Activated T-cell treated with anti-CD3 and anti-CD28 coated beads for 1 hour (primary cell): ENCODE measurements at places on chromosomes 4 and X.

DNA sequence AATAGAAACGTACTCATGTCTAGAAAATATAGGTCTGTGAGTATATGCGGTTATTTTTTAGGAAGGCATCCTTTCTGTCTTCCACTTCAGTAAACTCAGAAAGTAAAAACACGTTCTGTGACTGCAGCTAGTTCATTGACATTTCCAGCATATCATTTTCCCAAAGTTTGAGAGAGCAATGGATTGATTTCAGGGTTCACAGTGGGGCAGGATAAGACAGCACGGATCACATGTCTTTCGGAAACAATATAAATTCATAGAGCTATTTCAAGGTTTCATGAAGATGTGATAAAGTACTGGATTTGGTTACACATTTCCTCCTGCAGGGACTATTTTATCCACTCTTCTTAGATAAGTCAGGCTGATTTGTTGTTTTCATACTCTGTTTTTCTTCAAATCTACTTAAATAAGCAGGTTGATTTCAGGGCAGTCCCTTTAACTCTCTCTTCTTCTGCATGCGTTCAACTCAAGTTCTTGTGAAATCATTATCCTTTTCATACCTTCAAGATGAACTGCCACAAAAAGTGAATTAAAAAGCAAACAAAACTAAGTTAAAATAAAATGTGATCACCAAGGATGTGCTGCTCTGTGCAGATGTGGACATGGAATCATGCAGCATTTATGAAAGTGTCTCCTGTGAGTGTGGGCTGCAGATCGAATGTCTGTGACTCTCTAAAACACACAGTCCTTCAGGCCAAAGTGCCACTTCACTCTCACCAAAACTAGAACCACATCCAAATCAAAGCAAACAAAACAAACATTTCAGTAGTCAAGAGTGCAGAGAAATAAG lies 187.7 kb downstream of the UNC5C start:
- no peak for DNase-seq

GRCh38 chr4:168584321-168584771 lies 87.5 kb downstream of the PALLD start:
- no peak for DNase-seq

DNA sequence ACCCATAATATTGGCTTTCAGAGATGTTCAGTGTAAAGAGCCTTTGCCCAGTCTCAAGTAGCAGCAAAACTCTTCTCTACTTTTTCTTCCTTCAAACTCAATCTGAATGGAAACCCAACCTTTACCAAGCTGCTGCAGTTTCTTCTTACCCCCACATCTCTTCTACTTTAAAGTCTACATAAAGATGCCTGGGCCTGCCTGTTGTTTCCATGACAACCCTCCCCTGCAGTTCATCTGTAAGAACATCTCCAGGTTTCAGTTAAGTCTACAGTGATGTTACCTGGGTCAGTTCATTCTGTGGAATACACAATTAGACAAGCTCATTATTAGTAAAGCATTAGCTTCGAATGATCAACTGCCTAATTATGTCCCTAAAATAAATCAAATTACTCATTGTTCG lies 81.4 kb downstream of the SPANXN3 start:
- no peak for DNase-seq

GRCh38 chrX:149908308-149908707 lies 21.1 kb upstream of the HSFX4 start:
- no peak for DNase-seq

GRCh38 chr4:187541666-187542065 lies 453.9 kb upstream of the ZFP42 start:
- DNase-seq, result no peak

DNA sequence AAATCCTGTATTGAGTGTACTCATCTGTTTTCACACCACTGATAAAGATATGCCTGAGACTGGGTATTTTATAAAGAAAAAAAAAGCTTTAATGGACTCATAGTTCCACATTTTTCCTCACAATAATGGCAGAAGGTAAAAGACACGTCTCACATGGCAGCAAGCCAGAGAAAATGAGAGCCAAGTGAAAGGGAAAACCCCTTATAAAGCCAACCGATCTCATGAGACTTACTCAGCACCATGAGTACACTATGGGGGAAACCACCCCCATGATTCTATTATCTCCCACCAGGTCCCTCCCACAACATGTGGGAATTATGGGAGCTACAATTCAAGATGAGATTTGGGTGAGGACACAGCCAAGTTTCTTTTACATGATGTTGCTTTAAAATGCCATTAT lies 171.9 kb downstream of the GALNTL6 start:
- DNase-seq, result no peak

DNA sequence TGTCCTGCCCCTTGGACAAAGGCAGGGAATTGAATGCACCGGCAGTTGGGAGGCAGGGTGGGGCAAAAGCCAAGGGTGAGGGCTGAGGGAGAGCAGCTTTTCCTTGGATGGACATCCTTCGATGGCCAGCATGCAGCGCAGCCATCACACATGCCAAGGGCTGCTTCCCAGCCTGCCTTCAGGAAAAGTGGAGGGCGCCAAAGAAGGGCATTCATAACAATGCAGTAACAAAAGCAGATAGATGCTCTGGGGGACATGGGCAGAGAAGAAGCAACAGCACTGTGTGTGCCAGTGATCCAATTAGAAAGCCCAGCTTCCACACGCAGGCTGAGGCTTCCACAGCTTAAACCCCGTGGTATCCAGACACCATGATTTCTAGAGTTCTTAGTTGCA lies 71.5 kb downstream of the TSPAN5 start:
- no peak for DNase-seq

GRCh38 chrX:51857159-51857733 lies 36.2 kb upstream of the MAGED1 start:
- DNase-seq, result no peak

GRCh38 chr4:95549246-95550114 lies 707 bp upstream of the UNC5C start:
- no peak for DNase-seq

DNA sequence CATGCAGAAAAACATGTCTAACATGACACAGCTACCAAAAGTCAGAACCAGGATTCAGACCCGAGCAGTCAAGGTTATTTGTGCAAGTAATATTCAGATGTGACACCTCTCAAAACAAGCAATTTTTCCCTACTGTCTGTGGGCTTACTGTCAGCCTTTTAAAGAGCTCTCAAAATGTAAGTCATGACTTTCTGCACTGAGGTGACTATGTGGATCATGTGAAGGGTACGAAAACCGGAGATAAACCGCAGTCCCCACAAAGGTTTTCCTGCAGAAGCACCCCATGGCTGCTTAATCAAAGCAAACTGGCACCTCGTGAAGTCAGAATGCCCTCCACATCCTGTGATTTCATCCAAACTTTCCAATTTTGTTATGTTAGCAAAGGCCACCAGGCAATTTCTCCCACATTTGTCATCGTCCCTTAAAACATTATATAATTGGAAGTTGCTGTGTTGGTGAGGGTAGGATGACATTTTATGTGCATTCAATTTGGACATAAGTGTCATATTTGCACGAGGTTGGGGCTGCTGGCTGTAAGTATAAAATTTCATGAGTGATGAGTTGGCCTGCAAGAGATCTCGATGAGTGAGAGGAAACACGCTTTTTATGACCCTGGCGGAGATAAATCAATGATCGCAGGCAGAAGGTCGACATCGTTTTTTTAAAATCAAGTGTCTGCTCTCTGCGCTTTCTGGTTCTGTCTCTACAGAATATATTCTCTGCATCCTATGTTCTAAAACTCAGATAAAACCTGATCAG lies 161.2 kb downstream of the STK32B start:
- DNase-seq, result no peak

DNA sequence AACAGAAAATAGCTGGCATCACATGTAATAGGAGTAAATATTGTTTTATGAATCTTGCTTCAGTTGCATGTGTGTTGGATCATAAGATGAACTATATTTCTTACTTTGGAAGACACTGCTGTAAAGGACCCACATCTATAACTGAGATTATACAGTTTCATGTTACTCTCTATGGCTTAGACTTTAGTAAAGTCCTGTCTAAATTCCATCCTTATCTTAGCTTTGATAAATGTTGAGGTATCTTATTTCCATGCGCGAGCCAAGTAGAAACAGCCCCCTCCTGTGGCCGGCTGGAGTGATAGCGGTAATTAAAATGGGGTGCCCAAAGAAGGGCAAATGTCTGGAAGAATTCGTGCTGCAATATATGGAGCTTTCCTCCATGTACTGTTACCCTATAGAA lies 43.0 kb downstream of the CCDC158 start:
- peak; percentile 16 for DNase-seq

- DNase-seq, result no peak
These were observed 248.7 kb downstream of the FMR1NB start for GRCh38 chrX:148229801-148230303.

- no peak for DNase-seq
These were observed 3.9 kb upstream of the GAR1 start for GRCh38 chr4:109811707-109812106.

GRCh38 chr4:160265014-160265413 lies 1162.1 kb downstream of the RAPGEF2 start:
- DNase-seq, result no peak

DNA sequence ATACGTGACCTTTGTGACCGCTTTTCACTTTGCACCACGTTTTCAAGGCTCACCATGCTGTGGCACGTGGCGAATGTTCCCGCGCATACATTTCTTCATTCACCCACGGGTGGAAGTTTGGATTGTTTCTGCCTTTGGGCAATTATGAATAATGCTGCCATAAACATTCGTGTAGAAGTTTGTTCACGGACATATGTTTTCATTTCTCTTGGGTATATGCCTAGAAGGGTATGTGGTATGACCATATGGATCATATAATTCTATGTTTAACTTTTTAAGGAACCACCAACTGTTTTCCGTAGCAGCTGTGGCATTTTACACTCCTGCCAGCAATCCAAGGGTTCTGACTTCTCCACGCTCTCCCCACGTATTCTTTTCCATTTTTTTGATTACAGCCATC lies 60.9 kb upstream of the MXD4 start:
- DNase-seq, result no peak

GRCh38 chrX:109707319-109707718 lies 25.7 kb downstream of the ACSL4 start:
- DNase-seq, result no peak

GRCh38 chrX:153871946-153872878 lies 13.8 kb downstream of the L1CAM start:
- DNase-seq, result no peak

- peak; percentile 44 for DNase-seq
These were observed at the start of gene GALNT7 for GRCh38 chr4:173168396-173169177. Gene GALNT7, plus strand, starts transcription at chr4:173168811. Its CDS starts 25 bp downstream, at chr4:173168836.

DNA sequence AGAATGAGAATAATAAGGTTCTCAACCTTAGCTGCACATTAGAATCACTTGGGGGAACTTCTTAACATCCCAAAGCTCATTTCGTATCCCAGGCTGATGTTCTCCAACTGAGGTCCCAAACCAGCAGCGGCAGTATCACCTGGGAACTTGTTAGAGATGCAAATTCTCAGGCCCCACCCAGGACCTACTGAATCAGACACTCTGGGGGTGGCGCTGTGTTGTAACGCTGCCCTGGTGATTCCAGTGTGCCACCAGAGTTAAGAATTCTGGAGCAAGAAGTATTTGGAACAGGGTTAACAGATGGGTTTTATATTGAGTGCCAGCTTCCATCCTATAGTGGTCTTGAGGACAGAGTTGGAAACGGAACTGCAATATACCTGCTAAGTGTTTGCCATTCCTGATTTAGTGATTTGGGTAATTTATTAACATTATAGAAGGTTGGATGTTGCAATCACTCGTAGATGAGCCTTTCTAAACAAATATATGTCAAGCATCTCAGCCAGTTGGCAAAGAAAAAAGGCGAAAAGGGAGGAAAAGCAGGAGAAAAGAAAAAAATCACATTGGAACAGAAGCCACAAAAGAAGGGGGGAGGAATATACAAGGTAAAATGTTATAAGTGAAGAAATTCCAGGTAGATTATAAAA lies 141.0 kb downstream of the ARX start:
- no peak for DNase-seq

GRCh38 chr4:1195109-1195671 lies 22.8 kb upstream of the SPON2 start:
- DNase-seq, result no peak

DNA sequence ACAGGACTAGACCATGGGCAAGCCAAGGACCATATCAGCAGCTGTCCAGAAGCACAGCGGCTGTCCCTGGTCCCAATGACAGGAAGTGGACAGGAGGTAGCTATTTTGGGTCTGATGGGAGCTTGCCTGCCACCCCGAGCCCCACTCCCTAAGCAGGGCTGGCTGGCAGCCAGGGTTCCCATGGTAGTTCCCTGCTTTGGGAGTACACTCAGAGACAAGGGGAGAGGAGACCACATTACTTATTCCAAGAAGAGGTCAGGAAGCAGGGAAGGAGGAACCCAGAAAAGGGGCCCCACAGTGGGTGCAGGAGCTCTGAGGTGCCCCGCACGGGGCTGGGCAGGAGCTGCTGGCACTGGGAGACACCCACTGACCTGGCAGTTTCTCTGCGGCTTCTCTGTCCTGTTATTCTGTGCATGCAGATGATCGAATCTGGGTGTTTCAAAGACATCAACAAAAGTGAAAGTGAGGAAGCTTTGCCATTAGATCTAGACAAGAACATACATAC lies 36.3 kb downstream of the HTT-AS start:
- DNase-seq, result no peak

- no peak for DNase-seq
These were observed 490.0 kb downstream of the CENPC start for GRCh38 chr4:67055319-67055718.

- no peak for DNase-seq
These were observed 4.2 kb downstream of the LNX1 start for GRCh38 chr4:53587135-53587534.

GRCh38 chr4:169412046-169412445 lies 141.3 kb upstream of the SH3RF1 start:
- no peak for DNase-seq

GRCh38 chr4:182937268-182938204 lies 20.4 kb upstream of the DCTD start:
- no peak for DNase-seq

- DNase-seq, result no peak
These were observed 132.2 kb upstream of the AGA start for GRCh38 chr4:177574446-177574845.

DNA sequence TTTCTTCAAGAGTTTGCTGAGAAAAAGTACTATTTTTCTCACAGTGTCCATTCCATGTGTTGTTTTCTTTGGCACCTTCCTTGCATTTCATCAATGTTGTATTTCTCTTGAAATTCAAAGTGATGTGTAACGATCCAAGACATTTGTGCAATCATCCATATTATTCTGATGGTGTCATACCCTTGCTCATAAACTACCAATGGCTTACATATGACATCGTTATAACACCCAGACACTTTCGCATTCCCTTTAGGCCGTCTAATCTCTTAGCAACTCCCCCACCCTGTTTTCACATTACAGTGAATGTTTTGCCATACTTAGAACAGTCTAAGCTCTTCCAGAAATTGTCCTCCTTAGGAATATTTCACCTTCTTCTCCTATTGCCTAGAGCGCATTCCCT lies 1779.0 kb downstream of the PCDH7 start:
- no peak for DNase-seq

- no peak for DNase-seq
These were observed 413.4 kb downstream of the UBE2NL start for GRCh38 chrX:144297221-144297620.
